ENCODE measurements at places on chromosomes 3 and 15.

GRCh38 chr3:38122712-38123290 is 14.1 kb downstream of the ACAA1 start:
- DNase-seq: no peak

GRCh38 chr3:46713898-46714552 is 3.6 kb downstream of the PRSS50 start:
- DNase-seq: no peak

DNA sequence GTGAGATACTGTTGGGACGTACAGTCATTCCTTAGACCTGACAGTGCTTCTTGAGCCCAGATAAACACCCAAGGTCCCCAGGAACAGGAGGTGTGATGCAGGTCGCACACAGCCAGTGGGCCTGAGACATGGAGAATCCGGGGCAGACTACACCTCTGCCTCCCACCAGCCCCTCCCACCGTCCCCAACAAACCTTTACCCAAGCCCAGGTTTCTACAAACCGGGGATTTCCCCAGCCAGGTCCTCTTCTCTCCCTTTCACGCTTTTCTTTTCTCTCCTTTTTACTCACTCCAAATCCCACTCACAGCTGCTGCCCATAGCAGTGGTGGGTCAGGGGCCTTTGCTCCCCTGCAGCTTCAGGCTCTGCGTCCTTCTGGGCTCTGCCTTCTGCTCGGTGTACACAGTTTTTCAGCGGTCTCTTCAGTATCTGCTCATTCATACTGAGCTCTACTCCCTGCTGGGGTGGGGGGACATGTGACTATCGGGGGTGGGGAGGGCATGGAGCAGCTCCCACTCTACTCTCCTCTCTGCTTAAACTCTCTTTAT is 4.8 kb upstream of the PCSK6 start:
- no peak for DNase-seq

DNA sequence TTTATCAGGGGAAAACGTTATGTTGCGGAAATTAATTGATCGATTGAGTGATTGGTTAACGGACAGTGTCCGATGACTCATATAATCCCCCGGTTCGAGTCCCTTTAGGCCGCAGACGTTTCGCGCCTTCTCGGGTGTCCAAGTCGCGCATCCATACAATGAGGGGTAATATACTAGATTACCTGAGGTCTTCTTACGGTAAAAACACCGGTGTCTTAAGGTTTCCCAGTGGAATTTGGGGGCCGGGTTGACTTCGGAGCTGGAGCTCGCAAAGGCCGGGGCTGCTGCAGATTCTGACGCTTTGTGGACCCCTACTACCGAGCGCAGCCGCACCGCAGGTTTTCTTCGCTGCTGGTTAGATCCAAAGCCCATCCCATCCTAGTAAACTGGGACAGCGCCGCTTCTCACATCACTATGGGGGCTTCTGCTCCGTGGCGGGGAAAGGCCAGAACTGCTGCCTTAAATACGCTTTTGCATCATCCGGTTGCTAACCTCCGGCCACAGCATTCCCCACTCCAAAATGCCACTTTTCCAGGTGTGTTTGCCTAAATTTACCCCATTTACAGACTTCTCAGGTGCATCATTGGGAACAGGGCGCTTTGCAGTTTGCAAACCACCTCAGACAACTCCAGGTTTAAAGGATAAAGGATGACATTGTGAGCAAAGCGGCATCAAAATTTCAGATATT is 858 bp upstream of the SACM1L start:
- DNase-seq: peak; percentile 84

DNA sequence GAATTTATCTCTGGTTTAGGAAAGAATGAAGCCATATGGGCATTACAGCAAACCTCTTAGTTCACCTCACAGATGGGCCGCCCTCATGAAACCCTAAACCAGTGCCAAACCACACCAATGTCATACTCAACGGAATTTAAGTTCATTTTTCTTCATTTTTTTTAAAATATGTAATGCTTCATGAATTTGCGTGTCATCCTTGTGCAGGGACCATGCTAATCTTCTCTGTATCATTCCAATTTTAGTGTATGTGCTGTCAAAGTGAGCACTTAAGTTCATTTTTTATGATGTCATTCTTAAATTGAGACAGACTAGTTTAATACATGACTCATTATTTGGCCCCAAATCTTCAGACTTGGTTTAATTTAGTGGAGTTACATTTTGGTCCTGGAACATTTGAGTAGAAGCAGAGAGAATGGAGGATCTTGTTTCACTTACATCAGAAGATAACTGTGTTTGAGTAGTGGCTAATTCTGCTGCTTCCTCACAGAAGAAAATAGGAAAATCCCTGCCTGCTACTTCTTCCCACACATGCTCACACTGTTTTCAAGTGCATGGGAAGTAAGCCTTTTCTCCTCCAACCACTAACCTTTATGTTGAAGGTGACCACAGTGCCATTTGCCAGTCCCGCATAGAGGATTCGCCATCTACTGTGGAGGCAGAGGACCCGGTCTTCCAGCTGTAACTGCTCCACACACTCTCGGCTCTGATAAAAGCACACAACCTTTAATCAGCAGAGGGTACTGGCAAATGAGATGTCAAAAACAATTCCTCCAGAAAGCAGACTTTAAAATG is 63.3 kb downstream of the ZNF106 start:
- no peak for DNase-seq

DNA sequence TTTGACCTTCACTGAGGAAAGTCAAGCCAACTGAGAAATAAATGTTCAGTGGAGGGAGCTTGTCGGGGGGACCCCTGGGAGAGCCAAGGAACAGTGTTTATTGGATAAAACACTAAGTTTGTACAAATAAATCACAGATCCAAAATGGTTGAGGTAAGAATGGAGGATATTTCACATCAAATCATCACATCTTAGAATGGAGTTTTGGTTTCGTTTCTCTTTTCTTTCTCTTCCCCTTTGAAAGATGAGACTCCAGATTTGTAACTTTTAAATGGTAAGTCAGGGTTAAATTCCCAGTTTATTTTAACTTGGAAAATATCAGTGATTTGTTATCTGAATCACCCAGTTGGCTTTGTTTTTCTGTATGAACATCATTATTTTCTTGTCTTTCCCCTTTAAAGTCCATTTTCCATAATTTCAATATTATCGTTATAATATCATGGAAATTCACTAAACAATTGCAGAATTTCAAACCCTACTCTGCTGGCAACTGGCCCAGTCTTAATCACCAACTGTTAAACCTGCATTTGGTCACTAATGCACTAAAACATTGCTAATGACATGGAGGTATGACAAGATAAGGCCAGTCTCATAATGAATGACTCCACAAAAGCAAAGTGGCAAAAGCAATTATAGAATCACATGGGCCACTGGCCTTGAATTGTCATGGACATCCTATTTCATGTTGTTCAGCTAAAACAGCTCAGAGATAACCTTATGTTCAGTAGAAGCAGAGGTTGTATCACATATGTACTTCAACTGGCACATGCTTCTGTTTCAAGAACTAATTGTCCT is 295.1 kb downstream of the SHOX2 start:
- DNase-seq: no peak

GRCh38 chr3:47573190-47574172 is 5.2 kb downstream of the CSPG5 start:
- DNase-seq: no peak

DNA sequence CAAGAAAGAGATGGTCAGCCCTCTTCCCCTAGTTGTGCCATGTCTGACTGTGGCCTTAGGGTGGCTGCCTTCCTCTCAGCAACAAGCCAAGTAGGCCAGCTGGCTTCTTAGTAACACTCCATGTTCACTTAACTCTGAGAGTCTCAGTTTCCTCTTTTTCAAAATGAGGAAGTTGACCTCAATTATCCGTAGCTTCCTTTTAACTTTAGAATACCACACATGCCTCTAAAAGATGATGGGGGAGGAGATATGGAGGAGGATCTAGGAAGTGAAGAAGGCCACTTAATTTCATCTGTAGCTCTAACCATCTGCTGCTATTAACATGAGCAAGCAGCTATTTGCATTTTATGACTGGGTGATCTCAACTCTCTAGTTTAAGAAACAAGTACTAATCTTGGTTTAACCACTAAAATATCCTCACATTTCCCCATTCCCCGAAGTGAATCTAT is 32.9 kb downstream of the CD200R1L start:
- peak; percentile 83 for DNase-seq

- no peak for DNase-seq
Observed at GRCh38 chr3:121295979-121296378, 249.8 kb downstream of the POLQ start.

- no peak for DNase-seq
Observed at GRCh38 chr3:148839805-148840204, 12.2 kb downstream of the CPB1 start.

Data from hematopoietic multipotent progenitor cell treated with erythropoietin and hydrocortisone succinate and interleukin-3 and kit ligand, for 6 days (in vitro differentiated cells).